Stimulated activated CD8-positive, alpha-beta memory T cell treated with anti-CD3 and anti-CD28 coated beads, Interleukin-4, amount 100 ng/mL, for 48 hours (primary cell): ENCODE measurements at places on chromosomes 6 and 20.
A peak's percentile ranks its signal among the peaks of the same experiment; 100 is the strongest.

DNA sequence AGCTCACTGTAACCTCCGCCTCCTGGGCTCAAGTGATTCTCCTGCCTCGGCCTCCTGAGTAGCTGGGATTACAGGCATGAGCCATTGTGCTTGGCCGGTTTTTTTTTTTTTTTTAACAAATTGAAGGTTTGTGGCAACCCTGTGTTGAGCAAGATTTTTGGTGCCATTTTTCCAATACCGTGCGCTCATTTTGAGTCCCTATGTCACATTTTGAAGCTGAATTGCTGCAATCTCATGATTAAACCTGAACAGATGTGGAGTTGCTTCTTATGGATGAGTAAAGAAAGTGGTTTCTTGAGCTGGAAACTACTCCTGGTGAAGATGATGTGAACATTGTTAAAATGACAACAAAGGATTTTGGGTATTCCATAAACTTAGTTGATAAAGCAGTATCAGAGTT, 16.6 kb downstream of the SASH1 start:
- no peak for DNase-seq

DNA sequence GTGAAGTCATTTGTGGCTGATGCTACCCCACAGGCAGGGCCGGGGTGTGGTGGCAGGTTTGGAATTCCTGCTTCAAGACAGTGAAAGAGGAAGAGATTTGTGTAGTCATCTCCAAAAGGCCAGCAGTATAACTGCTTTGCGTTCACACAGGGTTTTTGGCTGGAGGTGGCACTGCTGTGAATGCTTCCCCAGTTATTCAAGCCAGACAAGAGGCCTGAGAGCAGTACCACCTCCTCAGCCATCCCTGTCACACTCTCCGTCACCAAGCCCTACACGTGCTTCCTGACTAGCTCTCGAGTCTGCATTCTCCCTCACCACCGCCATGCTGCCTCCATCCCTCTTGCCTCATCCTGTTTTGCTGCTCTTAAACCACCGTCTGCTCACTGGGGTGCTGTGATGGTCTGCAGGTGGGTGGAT, 23.9 kb downstream of the ARMC2 start:
- DNase-seq = no peak

GRCh38 chr20:25283221-25283951, 35.5 kb downstream of the PYGB start:
- DNase-seq = no peak

- DNase-seq = no peak
Measured at GRCh38 chr6:160293844-160294243, 35.2 kb upstream of the SLC22A2 start.

GRCh38 chr6:29984232-29984631, 41.9 kb downstream of the HLA-A start:
- DNase-seq = no peak

- DNase-seq = no peak
Measured at GRCh38 chr20:59207235-59207634, 43.6 kb downstream of the ZNF831 start.

- DNase-seq = peak; percentile 72
Measured at GRCh38 chr6:135128268-135128914, 52.7 kb upstream of the MYB start.

DNA sequence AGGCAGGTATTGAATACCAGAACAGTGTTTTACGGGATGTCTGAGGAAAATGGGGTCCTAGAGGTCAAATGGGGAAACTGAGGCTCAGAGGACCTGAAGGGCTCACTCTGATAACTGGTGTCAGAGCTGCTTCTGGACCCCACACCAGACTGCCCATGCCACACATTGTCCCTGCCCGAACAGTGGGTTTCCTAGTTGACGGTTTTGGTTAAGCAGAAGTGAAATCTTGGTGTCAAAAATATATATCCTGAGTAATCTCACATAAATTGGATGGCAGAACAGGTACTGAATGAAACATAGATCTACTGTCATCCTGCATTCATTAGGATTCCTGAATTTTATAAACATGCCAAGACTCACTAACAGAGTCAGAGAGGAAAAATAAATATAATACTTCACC, 16.3 kb downstream of the NOX3 start:
- no peak for DNase-seq

- DNase-seq = peak; percentile 80
Measured at GRCh38 chr6:44253307-44254101, 3.8 kb downstream of the SLC35B2 start.

DNA sequence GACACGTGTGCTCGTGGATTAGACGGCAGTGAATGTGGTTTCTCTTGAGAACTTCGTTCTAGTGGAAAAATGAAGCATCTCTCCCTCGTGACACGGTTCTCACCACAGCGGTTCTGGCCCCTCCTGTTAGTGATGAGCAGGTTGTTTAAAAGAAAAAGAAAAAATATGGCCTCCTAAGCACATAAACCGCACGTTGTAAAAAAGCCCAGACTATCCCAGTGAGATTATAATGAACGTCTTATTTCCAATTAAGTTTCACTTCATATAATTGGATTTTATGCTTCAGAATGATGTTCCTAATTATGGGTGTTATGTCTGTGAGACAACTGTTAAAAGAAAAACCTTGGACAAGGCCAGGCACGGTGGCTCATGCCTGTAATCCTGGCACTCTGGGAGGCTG, 74.5 kb upstream of the FRMD1 start:
- DNase-seq = no peak

DNA sequence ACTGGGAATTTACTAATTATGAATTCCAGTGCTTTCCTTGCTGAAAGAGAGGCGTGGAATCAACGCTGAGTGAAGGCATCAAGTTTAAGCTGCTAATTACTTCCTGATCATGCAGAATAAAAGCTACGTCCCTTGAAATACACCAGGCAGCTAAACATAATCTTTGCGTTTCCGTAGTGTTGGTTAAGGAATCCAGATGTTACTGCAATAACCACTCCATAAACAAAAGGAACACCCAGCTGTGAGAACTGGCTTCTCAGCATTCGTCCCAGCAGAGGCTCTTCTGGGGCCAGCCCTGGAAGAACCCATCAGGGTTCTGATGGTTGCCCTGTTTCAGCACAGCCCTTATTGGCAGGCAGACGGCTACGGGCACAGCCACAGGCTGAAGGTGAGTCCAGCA, 111.4 kb downstream of the CDH26 start:
- DNase-seq = no peak

DNA sequence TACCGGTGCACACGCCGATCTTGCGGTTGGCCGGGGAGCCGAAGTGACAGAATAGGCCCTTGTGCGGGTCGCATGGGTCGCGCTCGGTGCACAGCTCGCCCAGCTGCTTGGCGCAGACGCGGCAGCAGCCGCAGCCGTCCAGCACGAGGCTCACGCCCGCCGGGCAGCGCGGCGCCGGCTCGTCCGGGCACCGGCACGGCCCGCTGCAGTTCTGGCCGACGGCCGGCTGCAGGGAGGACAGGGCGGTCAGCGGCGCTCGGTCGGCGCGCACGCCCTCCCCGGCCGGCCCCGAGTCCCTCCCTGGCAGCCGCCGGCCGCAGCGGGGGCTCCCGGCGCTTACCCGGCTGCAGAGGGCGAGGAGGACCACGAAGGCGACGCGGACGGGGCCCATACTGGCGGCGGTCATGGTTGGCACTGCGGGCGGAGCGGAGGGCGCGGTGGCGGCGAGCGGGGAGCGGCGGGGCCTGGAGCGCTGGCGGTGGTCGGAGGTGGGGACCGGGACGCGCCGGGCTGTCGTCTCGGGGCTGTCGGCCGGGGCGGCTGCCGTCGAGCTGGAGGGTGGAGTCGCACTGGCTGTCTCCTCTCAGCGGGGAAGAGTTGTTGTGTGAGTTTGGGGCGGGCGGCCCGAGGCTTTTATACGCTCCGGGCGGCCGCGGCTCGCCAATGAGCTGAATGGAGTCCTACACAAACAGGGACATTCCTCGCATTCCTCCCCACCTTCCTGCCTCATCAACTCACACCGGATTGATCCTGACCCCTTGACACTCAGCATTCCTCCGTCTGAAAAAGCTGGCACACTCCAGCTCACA, at the start of gene CCN2:
Gene CCN2, minus strand, starts transcription at position 606 of the 809 bp plus-strand sequence. Its CDS starts 200 bp downstream, at position 406.
- peak; percentile 25 for DNase-seq

DNA sequence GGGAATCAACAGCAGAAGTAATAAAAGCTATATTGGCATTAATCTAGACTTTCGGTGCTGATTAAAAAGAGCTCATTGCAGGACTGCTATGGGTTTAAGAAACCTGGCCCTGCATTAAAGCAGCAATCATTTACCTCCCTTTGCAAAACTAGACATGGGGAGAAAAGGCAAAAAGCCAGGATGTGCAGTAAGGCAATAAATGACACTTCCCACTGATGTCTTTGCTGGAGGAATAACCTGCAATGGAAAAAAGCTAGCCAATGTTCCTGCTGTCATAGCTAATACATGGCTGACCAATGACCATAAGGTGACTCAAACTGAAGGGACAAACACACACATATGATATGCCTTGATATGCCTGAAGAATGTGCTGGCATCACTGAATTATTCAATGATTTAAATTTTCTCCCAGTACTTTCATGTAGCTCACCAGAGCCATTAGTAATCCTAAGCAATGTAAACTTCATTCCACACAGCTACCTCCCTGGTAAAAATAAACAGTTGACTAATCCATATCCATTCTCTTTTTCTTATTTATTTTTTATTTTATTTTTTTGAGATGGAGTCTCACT, 8.7 kb downstream of the DNAAF9 start:
- no peak for DNase-seq

GRCh38 chr20:59013959-59014608, 5.1 kb upstream of the TUBB1 start:
- peak; percentile 32 for DNase-seq

GRCh38 chr6:3504938-3505805, 48.3 kb upstream of the SLC22A23 start:
- DNase-seq = no peak

DNA sequence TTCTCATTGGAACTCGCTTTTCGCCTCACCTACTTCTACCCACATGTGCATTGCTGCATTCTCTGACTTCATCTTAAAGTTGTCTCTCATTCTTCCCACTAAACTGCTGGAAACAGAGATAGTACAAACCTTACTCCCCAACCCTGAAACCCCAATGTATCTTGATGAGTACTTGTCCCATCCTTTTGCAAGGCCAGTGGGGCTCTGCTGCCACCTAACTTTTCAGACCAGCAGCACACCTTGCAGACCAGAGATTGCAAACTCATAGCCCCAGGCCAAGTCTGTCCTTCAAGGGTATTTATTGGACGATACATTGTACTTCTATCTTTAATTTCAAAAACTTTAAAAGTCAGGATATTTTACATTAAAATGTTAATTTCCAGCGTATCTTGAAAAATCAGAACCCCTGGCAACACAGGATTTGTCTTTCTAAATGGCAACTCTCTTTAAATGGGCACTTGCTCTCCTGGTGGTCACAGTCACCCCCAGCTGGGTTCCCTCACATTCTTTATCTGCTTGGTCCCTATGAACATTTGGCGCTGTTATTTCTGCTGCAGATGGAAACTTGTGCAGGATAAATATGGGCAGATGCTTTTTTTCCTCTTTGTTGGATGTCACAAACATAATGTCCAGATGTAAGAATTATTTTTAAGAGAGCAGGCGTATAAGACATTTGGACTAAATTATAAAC, 83.9 kb downstream of the SOD2 start:
- DNase-seq = peak; percentile 30

DNA sequence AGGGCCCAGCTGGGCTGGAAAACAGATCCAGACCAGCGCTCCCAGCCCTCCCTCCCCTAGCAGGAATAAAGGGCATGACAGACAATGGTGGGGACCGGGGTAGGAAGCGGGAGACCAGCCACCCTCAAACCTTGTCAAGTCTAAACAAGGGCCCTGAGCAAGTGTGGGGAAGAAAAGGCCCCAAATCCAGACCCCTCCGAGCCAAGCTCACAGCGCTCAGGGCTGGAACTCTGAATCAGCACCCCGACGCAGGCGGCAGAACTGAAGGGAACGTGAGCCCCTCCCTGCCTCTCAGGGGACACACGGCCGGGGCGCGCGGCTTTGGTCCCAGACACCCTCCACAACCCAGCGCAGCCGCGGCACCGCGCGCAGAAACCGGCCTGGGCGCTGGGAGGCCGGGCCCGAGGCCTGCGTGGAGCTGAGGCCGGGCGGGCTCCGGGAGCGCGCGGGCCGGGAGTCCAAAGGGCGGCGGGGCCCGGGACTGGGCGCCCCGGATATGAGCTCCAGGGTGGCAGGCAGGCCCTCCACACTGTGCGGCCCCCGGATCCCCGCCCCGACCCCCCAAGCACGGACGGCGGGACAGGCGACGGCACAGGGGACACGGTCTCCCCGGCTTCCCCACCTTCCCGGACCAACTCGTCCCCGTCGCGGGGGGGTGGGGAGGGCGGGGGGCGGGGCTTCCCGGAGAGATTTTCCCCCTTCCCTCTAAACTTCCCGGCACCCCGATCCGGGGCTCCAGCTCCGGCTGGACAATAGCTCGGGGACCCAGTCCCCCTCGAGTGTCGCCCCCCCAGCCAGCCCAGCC, 641 bp downstream of the TEAD3 start:
- no peak for DNase-seq

- DNase-seq = no peak
Measured at GRCh38 chr6:144211160-144211559, 60.8 kb downstream of the STX11 start.
